Skin of body (tissue), 3 donors: ENCODE measurements at places on chromosomes 16 and 17.

- DNase-seq, result no peak
Measured at GRCh38 chr17:4407851-4408250, 25.9 kb upstream of the SPNS3 start.

- no peak for DNase-seq
Measured at GRCh38 chr17:39054111-39054645, 87.0 kb upstream of the FBXO47 start.

GRCh38 chr16:87442581-87442966, 50.2 kb downstream of the ZCCHC14 start:
- no peak for DNase-seq

GRCh38 chr17:16352667-16353316, 477 bp downstream of the CENPV start:
- DNase-seq, result no peak

DNA sequence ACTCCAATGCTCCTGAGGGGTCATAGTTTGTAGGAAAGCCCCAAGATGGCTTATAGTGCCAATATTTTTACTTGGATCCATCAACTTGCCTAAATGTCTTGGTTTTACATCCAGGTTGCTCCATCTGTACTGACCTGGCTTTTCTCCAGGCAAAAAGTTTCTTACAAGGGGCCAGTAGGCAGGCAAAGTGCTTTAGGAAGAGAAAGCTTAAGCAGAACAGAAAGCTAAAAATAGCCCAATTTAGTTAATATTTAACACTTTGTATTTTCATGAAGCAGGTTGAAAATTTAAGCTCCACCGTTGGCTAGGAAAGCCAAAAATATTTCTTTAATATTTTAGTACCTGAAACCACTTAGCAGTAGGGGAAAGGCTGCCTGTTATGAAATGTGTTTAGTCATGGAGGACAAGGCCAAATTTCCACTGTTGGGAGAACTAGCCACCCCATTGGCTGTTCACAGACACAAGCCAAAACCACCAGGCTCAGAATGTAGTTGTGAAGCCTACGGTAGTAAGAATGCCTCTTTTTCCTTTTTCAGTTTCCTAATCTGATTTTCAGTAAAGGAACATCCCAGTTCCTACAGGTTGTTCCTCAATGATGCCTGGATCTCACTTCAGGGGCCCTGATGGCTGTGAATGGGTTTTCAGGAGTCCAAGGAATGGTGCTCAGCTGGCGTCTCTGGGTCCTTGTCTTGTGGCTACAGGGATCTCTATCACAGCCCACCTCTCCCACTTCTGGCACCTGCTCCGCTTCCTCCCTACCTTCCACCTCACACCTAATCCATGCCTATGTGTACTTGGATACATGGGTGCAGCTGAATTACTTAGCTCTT, 324.8 kb downstream of the PMP22 start:
- DNase-seq, result no peak

- no peak for DNase-seq
Measured at GRCh38 chr17:43662413-43663141, 855 bp upstream of the MEOX1 start.

DNA sequence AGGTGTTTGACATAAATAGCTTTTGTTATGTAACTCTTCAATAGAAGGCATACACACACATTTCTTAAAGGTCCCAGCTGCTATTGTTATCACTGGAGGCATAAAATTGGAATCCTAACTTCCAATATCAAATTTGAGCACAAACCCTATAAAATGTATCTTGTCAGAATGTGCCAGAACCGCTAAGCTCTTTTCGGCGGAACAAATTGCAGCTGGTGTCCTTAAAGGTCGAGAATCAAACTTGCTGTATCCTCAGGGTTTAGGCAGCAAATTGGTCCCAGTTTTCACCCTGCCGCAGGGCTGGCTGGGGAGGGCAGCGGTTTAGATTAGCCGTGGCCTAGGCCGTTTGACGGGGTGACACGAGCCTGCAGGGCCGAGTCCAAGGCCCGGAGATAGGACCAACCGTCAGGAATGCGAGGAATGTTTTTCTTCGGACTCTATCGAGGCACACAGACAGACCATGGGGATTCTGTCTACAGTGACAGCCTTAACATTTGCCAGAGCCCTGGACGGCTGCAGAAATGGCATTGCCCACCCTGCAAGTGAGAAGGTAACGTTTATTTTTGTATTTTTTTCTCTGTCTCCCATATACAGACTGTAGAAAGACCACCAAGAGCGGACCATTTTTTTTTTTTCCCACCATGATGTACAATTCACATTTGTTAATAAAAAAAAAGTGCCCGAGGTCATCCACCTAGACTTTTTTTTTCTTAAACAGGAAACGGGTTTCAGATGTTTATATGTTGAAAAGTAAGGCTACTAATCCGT, 297.1 kb downstream of the IRF8 start:
- no peak for DNase-seq

GRCh38 chr16:75555213-75555706, 792 bp downstream of the TMEM231 start:
- peak; percentile 79 for DNase-seq

DNA sequence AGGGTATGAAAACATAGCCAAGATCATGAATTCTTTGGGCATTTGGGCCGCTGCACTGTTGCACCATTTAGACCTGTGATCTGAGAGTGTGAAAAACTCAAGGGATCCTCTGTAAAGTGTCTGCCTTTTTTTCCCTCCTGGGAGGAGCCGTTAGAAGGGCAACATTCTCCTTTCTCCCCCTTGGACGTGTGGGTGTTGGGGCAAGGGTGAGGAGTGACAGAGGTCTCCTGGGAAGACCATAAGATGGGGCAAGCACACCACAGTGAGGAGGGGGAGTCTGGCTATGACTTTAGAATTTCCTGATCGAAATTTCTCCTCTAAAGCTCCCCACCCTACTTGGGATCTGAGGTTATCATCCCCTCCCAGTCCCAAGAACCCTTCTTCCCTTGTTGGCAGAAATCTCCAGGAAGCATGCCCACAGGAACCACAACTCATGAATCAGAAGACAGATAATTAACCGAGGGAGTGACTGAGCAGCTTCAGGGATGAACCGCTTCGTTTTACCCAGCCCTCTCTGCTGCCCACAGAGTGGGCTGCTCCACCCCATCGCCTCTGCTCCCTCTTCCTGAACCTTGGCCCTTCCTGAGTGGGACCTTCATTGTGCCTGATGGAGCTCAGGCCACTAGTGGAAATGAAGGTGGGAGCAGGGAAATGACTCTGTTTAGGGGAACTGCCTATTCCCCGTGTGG, 4.2 kb downstream of the ITGB3 start:
- DNase-seq, result no peak
